ENCODE measurements at places on chromosomes 16 and 17. TPM values are rescaled to one million over a fixed set of nuclear protein-coding genes. Genes with fewer than 3 reads are reported as not detected.

Gene MAPT
- 15.7 TPM for total RNA-seq

- DNase-seq = no peak
Measured at GRCh38 chr17:10731408-10731879, 1.6 kb upstream of the TMEM220 start.

DNA sequence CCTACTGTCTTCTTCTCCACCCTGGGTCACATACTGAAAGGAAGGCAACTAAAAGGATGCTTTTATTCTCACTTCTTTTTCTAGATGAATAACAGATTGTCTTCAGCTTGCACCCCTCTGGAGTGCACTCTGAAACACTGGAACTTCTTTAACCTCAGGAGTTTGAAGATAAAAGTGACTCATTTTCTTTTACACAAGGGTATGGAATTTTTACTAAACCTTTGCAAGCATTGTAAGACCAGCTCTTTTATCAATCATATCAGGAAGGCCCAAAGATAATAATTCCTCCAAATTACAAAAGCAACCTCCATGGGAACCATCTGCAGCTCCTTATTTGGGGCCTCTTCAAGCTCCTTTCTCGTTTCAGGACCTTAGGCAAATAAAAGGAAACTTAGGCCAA lies 193.5 kb upstream of the KIF2B start:
- DNase-seq = no peak

Gene CKLF
- 46.7 TPM for total RNA-seq

Gene INO80E
- total RNA-seq = 49.5 TPM
